ENCODE measurements at places on chromosomes 1 and 21.
A peak's percentile ranks its signal among the peaks of the same experiment; 100 is the strongest.

- DNase-seq = no peak
Measured at GRCh38 chr1:91610102-91610501, 109.5 kb downstream of the CDC7 start.

DNA sequence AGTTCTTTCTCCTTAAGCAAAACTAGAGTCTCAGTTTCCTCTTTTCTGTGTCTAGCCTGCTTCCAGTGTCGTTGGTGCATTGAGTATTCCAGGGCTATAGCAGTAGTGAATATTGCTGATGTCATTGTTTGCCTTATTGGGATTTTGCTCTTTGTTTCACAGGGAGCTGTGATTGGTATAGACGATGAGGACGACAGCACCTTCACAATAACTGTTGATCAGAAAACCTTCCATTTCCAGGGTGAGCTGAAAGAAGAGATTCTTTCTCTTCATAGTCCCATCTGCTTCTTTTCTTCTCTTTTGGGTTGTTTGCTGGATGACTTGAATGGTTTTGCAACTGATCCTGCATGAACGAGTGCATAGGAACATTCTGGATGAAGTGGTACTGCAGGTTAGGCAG lies 52.4 kb downstream of the OSBPL9 start:
- DNase-seq = no peak

- no peak for DNase-seq
Measured at GRCh38 chr1:19073311-19074186, 117.1 kb upstream of the IFFO2 start.

DNA sequence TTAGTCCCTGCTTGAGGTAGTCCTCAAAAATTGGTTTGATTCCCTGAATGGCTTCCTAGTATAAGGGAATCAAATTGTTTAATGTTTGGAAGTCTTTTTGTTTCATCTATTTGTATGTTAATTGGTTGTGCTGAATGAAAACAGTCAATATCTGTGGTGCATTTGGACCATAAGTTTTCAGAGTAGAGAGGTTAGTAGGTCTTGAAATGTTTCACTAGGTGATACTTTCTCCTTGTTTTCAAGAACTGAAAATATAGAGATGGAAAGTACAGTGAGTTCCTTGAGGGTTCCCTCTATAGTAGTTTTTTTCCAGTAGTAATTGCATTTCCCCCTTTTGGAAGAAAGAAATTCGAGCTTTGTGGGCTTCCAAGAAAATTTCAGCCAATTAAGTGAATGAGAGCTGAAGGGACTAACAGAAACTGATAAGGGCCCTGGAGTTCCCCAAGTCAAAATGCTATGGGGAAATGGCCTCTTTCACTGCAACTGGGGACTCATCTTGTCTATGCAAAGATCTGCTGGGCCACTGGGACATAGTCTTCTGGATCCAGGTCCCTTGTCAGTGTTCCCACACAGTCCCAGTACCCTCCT lies 18.6 kb upstream of the CEP350 start:
- no peak for DNase-seq

- no peak for DNase-seq
Measured at GRCh38 chr1:242784084-242784483, 259.6 kb upstream of the PLD5 start.

- DNase-seq = no peak
Measured at GRCh38 chr1:17304151-17304825, 3.7 kb upstream of the PADI4 start.

GRCh38 chr1:229204921-229205777 lies 65.8 kb upstream of the RAB4A start:
- peak; percentile 96 for DNase-seq

DNA sequence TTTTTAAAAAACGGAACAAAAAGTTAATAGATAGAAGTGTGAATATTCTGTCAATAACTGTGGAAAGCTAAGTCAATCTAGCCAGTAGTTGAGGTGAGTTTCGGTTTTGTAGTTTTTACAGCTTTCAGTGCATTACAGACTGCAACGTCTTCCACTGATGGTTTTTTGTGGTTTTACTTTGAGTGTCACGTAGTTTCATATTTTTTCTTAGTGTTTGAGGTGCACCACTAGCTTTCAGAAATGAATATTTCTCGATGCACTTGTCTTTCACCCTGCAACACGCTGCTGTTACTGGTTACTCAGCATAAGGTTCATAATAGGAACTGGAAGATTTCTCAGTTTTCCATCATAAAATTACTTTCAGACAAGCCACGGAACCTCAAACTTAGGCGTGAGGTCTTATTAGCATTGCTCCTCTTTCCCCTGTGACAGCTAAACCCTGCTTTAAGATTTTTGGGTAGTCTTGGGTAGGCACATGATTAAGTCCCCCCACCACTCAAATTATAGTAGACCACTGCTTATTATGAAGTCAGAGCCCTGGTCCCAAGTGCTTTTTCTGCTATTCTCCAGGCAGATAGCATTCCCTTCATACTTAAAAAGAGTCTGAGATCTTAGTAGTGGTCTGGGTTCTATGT lies 1412.7 kb downstream of the KCNT2 start:
- no peak for DNase-seq

- peak; percentile 95 for DNase-seq
Measured at GRCh38 chr1:222914861-222915632, 100.2 kb downstream of the DISP1 start.

DNA sequence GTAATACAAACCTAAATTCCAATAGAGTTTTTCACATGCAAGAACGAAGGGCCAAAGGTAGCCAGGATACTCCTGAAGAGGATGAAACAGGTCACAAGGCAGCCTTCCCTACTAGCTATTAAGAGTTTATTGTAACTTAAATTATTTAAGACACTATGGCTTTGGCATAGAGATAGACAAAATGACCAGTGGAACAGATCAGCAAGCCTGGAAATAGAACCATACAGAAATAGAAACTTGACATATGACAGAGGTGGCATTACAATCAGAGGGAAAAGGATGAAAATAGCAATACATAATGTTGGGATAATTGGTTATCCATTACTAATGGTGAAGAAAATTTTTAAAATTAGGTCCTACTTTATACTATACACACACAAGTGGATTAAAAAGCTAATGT lies 16.5 kb downstream of the GFI1 start:
- DNase-seq = no peak

- no peak for DNase-seq
Measured at GRCh38 chr1:20740781-20741180, 8.3 kb upstream of the SH2D5 start.

DNA sequence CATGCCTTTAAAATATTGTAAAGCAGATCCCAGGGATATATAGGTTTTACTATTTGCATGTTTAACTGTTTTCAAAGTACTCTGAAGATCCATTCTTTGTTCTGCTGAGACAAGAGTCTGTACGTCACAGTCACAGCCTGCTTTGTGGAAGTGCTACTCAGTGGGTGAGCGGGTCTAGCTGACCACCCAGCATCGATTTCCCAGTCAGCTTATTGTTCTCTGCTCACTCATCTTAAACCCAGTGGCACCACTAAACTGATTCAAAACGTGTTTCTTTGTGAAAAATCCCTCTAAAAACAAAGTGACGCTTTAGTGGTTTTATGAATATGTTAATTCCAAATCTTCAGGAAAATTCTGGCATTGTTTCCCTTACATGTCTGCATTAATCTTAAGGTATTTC lies 12.4 kb downstream of the PLPP3 start:
- DNase-seq = no peak

GRCh38 chr1:229478852-229479251 lies 29.3 kb downstream of the NUP133 start:
- no peak for DNase-seq

DNA sequence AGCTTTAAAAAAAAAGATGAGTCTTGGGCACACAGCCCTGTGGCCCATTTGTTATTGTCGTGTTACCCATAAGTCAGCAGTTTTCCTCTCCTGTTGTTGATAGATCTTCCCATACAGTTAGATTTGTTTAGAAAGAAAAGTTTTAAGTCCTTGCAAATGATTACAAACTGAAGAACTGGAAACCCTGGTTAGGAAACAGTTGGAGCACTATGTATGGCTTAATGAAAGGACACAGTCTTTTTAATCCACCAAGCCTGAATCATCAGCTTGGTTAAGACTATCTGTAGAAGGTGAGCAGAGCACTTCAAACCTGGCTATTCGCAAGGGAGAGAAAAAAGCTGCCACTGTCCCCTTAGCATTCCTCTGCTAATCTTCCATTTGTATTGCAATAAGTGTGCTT lies 241.0 kb downstream of the DISC1 start:
- DNase-seq = no peak

GRCh38 chr21:36859744-36860501 lies 106.5 kb downstream of the HLCS start:
- DNase-seq = peak; percentile 45

DNA sequence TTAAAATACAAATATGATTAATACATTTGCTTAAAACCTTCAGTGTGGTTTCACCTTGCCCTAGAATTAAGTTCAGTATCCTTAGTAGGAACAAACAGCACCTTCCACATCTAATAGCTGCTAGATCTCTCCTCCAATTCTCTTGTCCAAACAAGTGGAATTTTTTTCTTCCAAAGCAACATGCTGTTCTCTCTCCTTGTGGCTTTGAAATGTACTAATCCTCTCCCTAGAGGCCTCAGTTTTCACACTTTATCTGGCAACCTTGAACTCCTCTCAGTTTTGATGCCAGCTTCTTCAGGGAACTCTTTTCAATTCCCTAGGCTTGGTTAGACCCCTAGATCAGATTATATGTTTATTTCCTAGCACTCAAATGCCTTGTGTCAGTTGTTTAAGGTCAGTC lies 87.0 kb downstream of the GLUL start:
- DNase-seq = peak; percentile 50

DNA sequence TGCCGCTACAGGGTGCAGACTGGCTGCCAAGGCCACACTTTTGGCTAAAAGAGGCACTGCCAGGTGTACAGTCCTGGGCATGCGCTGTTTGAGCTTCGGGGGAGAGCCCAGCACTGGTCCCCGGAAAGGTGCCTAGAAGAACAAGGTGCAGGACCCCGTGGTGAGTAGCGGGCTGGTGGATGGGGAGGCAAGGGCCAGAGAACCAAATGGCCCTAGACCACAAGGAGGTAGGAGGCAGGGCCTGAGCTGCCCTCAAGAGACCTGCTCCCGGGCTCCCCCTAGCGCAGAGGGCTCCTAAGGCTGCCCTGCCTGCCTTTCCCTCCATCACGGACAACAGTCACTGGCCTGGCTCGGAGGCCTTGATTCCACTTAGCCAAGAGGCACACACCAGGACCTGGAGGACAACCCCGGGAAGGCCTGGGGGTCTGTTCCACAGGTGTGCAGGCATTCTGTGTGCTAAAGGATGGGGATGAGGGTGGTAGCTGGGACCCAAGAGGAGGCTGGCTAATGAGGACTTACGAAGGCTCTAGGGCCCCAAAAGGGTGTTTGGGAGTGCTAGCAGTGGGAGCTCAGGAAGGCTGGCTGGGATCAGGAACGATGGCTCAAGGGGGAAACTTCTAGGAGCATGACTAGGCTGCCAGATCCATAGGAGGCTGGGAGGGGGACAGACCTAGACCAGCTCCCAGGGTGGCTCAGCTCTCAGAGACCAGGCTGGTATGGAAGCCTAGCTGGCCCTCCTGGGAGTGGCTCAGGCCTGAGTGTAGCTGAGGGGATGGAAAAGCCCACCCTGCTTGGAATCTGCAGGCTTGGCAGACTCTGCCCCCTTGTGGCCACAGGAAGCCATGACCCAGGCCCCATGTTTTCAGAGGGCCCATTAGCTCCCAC lies 742 bp downstream of the ARTN start:
- peak; percentile 58 for DNase-seq

- DNase-seq = no peak
Measured at GRCh38 chr1:54105736-54106269, 47.0 kb downstream of the CDCP2 start.

GRCh38 chr1:196063294-196063693 lies 544.9 kb downstream of the KCNT2 start:
- DNase-seq = peak; percentile 35

DNA sequence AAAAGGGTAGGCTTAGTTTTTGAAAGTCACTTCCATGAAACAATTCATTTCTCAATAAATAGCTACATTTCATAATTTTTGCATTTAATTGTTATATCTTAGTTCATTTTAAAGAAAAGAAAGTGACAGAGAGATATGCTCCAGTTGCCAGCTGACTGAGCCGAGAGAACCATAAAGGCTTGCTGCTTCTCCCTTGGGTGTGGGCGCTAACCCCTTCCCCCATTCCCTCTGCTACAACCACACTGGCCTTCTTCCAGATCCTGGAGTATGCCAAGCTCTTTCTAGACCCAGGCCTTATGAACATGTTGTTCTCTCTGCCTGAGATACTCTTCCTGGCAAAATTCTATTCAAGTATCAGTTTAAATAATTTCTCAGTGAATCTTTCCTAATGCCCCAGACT lies 12.3 kb downstream of the SORT1 start:
- no peak for DNase-seq

DNA sequence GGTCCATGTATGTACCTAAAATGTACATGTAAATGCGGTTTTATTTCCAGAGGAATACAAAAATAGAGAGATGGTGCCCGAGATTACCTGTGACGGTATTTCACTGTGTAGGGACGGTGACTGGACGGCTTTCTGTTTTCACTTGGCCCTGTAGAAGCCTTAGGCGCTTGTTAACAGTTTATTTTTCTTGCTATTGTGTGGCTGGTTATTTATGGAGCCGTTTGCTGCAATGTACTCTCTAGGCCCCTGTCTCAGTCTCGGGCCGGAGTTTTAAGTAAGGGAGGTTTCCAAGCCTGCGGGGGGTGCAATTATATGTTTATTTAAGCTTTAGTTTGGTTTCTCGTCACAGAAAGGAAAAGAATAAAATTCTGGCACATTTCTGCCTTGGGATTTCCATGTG lies 413 bp downstream of the EFCAB7 start:
- DNase-seq = no peak

DNA sequence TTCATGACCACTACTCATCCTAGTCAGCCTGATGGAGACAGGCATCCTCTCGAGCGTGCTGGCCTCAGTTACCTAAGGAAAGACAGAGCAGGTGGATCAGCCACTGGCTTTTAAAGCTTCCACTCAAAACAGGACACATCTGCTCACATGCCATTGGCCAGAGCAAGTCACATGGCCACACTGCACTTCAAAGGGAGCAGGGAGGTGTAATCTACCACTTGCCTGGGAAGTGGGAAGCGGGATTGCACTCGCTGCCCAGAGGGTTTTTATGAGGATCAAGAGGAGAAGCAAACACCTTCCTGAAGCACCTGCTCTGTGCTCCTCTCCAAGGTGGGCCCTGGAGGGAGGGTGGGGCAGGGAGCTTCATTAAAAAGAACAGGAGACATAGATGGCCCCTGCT lies 108.0 kb downstream of the TAS1R2 start:
- DNase-seq = no peak

DNA sequence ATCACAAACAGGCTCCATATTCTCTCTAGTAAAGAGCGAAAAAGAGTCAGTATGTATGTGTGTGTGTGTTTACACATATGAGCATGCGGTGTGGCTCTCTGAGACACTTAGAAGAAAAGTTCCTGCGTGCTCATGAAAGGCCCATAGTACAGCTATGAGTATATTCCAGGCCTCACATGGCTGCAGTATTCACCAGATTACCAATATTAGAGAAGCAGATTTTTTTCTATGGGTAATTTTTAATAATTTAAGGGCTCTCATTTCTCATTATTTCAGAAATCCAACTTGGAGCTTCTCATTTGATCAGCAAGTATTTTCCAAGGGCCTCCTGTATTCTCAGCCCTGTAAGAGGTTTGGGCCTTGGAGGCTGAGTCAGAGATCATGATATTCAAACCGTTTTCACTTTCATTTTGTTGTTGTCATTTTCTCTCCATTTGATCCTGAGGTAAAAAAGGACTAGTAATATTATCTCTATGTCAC lies 232.9 kb upstream of the SGIP1 start:
- DNase-seq = peak; percentile 69

- DNase-seq = peak; percentile 96
Measured at GRCh38 chr21:28436286-28436932, 556.3 kb downstream of the LTN1 start.

Data from fibroblast of mammary gland (primary cell).